ENCODE measurements at places on chromosomes 4 and X. TPM values are rescaled to one million over a fixed set of nuclear protein-coding genes. Genes with fewer than 3 reads are reported as not detected.
A peak's percentile ranks its signal among the peaks of the same experiment; 100 is the strongest.

The FAM47E gene
- not detected for total RNA-seq

The TRIM61 gene
- total RNA-seq: not detected

The IQCM gene
- not detected for total RNA-seq

The ARMCX4 gene
- total RNA-seq: 5.8 TPM

The NAP1L5 gene
- 1.5 TPM for total RNA-seq

The ZFYVE28 gene
- not detected for total RNA-seq

The HPGDS gene
- not detected for total RNA-seq

The AMER1 gene
- total RNA-seq: 3.4 TPM

The NDNF gene
- not detected for total RNA-seq

The SMIM10 gene
- 10.7 TPM for total RNA-seq

The TAF9B gene
- total RNA-seq: 31.4 TPM

The ABHD18 gene
- total RNA-seq: 6.9 TPM

GRCh38 chr4:163673848-163674697, 179.6 kb downstream of the TMA16 start:
- no peaks in the 10 kb centered on the region for H3K36me3 ChIP-seq
- H3K4me3 ChIP-seq: no peak overlapping the region
- H3K27me3 ChIP-seq: no peaks in the 10 kb centered on the region
- DNase-seq: no peak
- no peaks in the 10 kb centered on the region for H3K4me1 ChIP-seq

GRCh38 chrX:19070555-19070994, 51.7 kb downstream of the ADGRG2 start:
- no peak overlapping the region for H3K27ac ChIP-seq
- H3K4me3 ChIP-seq: no peak overlapping the region
- H3K36me3 ChIP-seq: no peaks in the 10 kb centered on the region
- H3K4me1 ChIP-seq: no peaks in the 10 kb centered on the region
- no peaks in the 10 kb centered on the region for H3K27me3 ChIP-seq

DNA sequence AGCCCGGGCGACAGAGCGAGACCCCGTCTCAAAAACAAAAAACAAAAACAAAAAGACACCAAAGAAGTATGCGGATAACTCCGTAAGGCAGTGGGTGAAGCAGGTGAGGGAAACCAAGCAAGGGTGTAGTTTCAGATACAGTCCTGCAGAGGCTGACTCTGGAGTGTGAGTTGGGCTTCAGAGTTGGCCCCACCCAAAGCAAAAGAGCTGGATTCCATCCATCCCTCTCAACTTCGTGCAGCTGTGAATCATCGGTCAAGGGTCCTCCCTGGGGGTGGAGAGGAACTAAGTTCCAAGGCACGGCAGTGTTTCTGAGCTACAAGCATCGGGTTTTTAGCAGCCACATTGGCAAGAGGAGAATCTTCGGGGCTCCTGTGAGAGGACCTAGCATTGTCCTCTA, 43.9 kb upstream of the FAM9A start:
- no peak for DNase-seq
- no peaks in the 10 kb centered on the region for H3K27me3 ChIP-seq
- H3K4me3 ChIP-seq: no peak overlapping the region
- H3K36me3 ChIP-seq: no peaks in the 10 kb centered on the region

- H3K4me1 ChIP-seq: no peaks in the 10 kb centered on the region
- H3K36me3 ChIP-seq: no peaks in the 10 kb centered on the region
- DNase-seq: no peak
- no peak overlapping the region for H3K27ac ChIP-seq
- H3K4me3 ChIP-seq: no peak overlapping the region
- no peaks in the 10 kb centered on the region for H3K27me3 ChIP-seq
Measured at GRCh38 chr4:93897559-93897958, 69.0 kb downstream of the ATOH1 start.

GRCh38 chr4:168631241-168632162, 134.7 kb downstream of the PALLD start:
- H3K27ac ChIP-seq: peak overlapping the region; percentile 82
- no peaks in the 10 kb centered on the region for H3K36me3 ChIP-seq
- peak overlapping the region; percentile 53 for H3K4me3 ChIP-seq
- H3K4me1 ChIP-seq: peaks cover 46% of the 10 kb centered on the region

- no peak for DNase-seq
- H3K4me3 ChIP-seq: peak overlapping the region; percentile 59
- no peaks in the 10 kb centered on the region for H3K27me3 ChIP-seq
- peaks cover 8% of the 10 kb centered on the region for H3K4me1 ChIP-seq
- peaks cover 3% of the 10 kb centered on the region for H3K36me3 ChIP-seq
Measured at GRCh38 chr4:151760002-151760401, 805 bp downstream of the GATB start.

DNA sequence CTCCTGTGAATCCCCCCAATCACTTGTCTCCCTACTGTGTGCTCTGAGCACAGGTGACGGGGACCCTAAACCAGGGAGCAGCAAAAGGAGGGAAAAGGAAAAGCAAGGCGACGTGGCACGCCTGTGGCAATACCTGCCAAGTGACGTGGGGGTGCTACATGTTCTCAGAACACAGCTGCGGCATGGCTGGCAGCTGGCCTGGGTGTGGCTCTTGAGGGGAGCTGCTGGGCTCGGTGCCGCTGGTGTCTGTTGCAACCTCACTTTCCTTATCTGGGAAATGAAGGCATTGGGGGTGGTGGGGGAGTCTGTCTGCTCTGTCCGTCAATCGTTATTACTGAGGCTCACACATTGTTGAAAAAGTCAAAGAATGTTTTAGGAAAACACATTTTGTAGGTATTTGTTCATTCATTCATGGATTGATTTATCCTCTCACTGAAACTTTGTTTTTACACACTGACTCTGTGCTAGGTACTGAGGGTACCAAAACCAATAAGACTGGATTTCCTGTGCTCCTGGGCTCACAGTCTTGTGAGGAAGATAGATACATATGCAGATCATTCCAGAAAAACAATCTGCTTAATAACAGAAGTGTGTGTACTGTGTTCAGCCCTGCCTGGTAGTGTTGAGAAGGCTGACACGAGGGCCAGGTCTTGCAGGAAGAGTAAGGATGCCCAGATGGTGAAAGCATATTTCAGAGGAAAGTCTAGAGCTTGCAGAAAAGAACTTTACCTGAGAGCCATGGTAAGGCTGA, 217.6 kb downstream of the PTTG2 start:
- peaks cover 14% of the 10 kb centered on the region for H3K4me1 ChIP-seq
- H3K27ac ChIP-seq: no peak overlapping the region
- no peak for DNase-seq
- H3K4me3 ChIP-seq: no peak overlapping the region
- no peaks in the 10 kb centered on the region for H3K27me3 ChIP-seq
- no peaks in the 10 kb centered on the region for H3K36me3 ChIP-seq

GRCh38 chr4:26757751-26758150, 102.9 kb upstream of the STIM2 start:
- DNase-seq: no peak
- no peaks in the 10 kb centered on the region for H3K36me3 ChIP-seq
- H3K4me1 ChIP-seq: no peaks in the 10 kb centered on the region
- H3K27me3 ChIP-seq: no peaks in the 10 kb centered on the region

DNA sequence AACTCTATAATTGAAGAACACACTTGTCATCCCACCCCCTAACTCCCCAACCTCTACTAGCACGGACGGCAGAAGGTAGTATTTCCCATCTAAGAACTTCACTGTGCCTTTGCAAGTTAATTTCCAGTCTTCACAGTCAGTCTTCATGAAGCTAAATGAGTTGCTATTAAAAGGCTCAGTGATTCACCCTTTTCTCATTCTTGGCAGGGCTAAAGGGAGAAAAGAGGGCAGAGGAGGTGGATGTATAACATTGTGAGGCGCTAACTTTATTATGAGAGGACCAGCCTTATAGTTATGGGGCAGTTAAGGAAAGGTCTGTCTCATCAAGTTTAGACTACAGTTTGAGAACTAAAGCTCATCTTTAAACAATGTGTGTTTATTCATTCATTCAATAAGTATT, 161.0 kb upstream of the S100G start:
- peaks cover 8% of the 10 kb centered on the region for H3K4me1 ChIP-seq
- H3K4me3 ChIP-seq: no peak overlapping the region
- no peak overlapping the region for H3K27ac ChIP-seq

- H3K4me3 ChIP-seq: no peak overlapping the region
- H3K36me3 ChIP-seq: peaks cover 3% of the 10 kb centered on the region
- H3K4me1 ChIP-seq: peaks cover 50% of the 10 kb centered on the region
- no peaks in the 10 kb centered on the region for H3K27me3 ChIP-seq
- H3K27ac ChIP-seq: peak overlapping the region; percentile 55
Measured at GRCh38 chrX:150573106-150573505, 4.7 kb downstream of the MTM1 start.

GRCh38 chrX:68941385-68941952, 112.6 kb downstream of the EFNB1 start:
- no peak overlapping the region for H3K4me3 ChIP-seq
- H3K27ac ChIP-seq: no peak overlapping the region
- H3K27me3 ChIP-seq: no peaks in the 10 kb centered on the region
- no peak for DNase-seq
- H3K4me1 ChIP-seq: no peaks in the 10 kb centered on the region

GRCh38 chr4:61400439-61401038, 200.4 kb downstream of the ADGRL3 start:
- H3K4me1 ChIP-seq: no peaks in the 10 kb centered on the region
- no peak overlapping the region for H3K4me3 ChIP-seq
- no peak overlapping the region for H3K27ac ChIP-seq
- H3K36me3 ChIP-seq: no peaks in the 10 kb centered on the region
- H3K27me3 ChIP-seq: no peaks in the 10 kb centered on the region

- H3K27ac ChIP-seq: no peak overlapping the region
- no peaks in the 10 kb centered on the region for H3K36me3 ChIP-seq
- no peaks in the 10 kb centered on the region for H3K27me3 ChIP-seq
- no peaks in the 10 kb centered on the region for H3K4me1 ChIP-seq
- no peak for DNase-seq
- no peak overlapping the region for H3K4me3 ChIP-seq
Measured at GRCh38 chr4:156493858-156494257, 477.7 kb downstream of the PDGFC start.

DNA sequence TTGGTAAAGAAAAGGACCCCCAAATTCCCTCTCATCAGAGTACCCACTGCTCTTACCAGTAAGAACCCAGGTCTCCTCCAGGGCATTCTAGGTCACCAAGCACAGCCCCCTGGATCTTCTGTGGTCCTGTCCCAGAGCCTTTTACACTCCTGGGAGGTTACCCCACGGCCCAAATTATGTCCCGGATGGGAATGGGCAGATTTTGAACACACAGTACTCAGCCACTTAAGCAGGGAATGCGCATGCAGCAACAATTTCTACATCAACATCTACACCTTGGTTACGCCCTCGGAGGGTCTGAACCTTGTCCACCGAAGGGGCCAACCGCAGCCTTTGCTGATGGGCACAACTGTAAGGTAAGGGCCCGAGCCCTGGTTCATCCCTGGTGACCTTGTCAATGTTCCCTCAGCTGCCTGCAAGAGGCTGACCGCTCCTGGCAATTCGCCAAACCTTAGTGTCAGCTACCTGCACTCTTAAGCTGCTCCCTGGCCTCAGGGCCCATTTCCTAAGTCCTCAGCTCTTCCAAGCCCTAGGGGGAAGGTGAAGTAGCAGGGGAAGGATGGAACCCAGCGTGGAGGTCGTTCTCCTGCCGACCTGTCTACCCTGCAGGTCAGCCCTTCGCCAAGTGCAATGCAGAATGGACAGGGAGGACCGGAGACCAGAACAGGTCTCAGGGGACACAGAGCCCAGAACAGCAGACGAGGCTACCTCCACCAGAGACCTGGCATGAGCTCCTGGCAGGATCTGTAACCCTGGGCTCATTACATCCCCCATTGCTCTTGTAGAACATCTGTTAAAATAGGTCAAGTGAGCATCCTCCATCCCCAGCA, 5.9 kb downstream of the TIMP1 start:
- no peaks in the 10 kb centered on the region for H3K27me3 ChIP-seq
- DNase-seq: no peak
- H3K36me3 ChIP-seq: peaks cover 21% of the 10 kb centered on the region

DNA sequence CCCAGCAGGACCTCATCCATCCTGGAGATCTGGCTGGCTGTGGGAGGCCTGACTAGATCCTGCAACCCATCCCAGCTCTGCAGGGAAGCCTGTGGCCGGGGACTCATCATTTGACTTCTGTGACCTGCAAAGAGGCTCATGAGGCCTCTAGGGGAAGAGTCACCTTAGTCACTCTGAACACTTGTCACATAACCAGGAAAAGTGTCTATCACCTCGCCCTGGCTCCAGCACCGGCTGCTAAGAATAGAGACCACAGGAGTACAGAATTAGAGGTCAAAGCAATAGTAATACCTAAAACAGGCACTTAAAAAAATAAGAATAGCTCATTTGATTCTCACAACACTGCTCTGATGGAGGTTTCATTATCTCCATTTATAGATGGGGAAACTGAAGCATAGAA, 3.8 kb upstream of the NSG1 start:
- peaks cover 84% of the 10 kb centered on the region for H3K27me3 ChIP-seq
- no peaks in the 10 kb centered on the region for H3K36me3 ChIP-seq
- DNase-seq: no peak
- H3K4me1 ChIP-seq: peaks cover 20% of the 10 kb centered on the region

GRCh38 chrX:29043746-29044145, 456.5 kb downstream of the IL1RAPL1 start:
- H3K36me3 ChIP-seq: no peaks in the 10 kb centered on the region
- no peak for DNase-seq
- H3K4me3 ChIP-seq: no peak overlapping the region
- no peaks in the 10 kb centered on the region for H3K4me1 ChIP-seq

- no peaks in the 10 kb centered on the region for H3K27me3 ChIP-seq
- H3K4me1 ChIP-seq: no peaks in the 10 kb centered on the region
- H3K4me3 ChIP-seq: no peak overlapping the region
- DNase-seq: no peak
Measured at GRCh38 chr4:41624765-41625164, 86.8 kb downstream of the LIMCH1 start.

GRCh38 chr4:111854494-111855087, 290.7 kb upstream of the FAM241A start:
- no peak for DNase-seq
- H3K4me1 ChIP-seq: no peaks in the 10 kb centered on the region
- H3K27me3 ChIP-seq: no peaks in the 10 kb centered on the region
- H3K27ac ChIP-seq: no peak overlapping the region

DNA sequence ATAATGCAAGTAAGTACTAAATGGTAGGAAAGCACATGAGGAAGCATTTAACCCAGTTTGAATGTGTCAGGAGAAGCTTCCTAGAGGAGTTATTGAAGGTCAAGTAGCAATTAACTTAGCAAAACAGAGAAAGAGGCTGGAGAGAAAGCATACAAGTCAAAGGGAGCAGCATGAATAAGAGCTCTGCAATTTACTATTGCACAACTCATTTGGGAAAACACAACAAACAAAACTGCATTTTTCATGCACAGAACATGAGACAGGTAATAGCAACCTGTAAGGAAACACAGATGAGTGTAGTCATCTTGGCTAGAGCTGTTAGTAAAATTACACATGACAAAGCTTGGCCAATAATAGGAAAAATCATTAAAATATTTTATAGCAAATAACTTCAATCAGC, 538.1 kb downstream of the PPP4R3C start:
- no peaks in the 10 kb centered on the region for H3K36me3 ChIP-seq
- no peak overlapping the region for H3K27ac ChIP-seq
- no peak for DNase-seq
- H3K4me1 ChIP-seq: no peaks in the 10 kb centered on the region

DNA sequence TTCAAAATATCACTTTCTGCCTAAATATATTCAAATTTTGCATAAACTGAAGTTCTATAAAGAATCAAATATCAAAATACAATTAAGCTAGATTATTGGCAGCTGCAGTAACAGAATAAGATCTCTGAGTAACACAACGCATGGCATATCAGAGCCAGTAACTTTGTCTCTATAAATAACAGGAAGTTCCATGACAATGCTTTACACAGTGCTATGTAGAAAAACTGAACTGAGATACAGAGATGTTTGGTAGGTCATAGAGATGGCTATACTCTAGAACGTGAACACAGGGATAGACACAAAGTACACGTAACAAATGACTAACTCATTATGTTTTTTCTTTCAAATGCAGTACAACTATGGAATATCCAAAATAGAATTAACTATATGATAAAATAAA, 18.2 kb downstream of the UBE2D3 start:
- peaks cover 19% of the 10 kb centered on the region for H3K4me1 ChIP-seq
